ENCODE measurements at places on chromosomes 12 and 14. TPM values are rescaled to one million over a fixed set of nuclear protein-coding genes. Genes with fewer than 3 reads are reported as not detected.

The DEGS2 gene
- 5.8 TPM for total RNA-seq

The NEUROD4 gene
- not detected for total RNA-seq

- H3K27ac ChIP-seq = no peak overlapping the region
- no peak for DNase-seq
- H3K4me1 ChIP-seq = no peaks in the 10 kb centered on the region
- H3K27me3 ChIP-seq = no peaks in the 10 kb centered on the region
Measured at GRCh38 chr12:20486233-20486632, 117.9 kb downstream of the PDE3A start.

DNA sequence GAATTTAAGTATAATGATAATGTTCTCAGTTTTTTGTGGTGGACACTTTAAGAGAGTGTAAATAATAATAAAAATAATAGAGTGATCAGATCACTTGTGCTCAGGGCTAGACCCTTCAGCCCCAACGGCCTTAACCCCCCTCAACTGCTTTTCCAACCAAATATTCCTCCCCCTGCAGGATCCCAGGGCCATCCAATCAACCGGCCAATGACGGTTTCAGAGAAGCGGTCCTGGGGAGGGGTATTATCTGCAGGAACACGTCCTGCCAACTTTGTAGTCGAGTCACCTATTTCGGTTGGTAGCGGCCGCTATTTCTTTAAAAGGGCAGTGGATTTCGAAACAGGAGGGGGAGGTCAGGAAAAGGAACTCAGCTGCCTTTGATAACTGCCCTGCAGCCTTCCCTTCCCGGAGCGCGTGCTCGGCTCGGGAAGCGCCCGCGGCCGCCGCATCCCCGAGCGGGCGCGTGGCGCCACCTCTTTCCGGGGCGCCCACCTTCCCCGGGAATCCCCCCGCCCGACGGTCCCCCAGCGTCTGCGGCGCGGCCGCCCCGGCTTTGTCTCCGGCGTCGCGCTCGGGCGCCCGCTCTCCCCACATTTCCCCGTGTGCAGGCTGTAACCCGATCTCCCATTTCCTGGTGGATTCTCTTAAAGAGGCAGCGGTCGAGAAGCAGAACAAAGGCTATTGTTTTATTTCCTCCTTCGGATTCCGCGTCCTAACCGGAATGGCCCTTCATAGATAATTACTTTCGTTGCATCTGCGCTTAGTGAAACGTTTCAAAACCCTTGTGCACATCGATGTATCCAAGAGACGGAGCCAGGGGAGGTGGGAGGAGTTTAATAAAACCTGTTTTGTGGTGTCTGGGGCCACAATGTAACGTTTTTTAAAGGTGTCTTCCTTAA, 711 bp upstream of the ETV6 start:
- peaks cover 26% of the 10 kb centered on the region for H3K4me1 ChIP-seq
- peak overlapping the region; percentile 96 for H3K27ac ChIP-seq
- no peaks in the 10 kb centered on the region for H3K36me3 ChIP-seq
- no peaks in the 10 kb centered on the region for H3K27me3 ChIP-seq
- peak; percentile 71 for DNase-seq
- H3K4me3 ChIP-seq = peak overlapping the region; percentile 82

DNA sequence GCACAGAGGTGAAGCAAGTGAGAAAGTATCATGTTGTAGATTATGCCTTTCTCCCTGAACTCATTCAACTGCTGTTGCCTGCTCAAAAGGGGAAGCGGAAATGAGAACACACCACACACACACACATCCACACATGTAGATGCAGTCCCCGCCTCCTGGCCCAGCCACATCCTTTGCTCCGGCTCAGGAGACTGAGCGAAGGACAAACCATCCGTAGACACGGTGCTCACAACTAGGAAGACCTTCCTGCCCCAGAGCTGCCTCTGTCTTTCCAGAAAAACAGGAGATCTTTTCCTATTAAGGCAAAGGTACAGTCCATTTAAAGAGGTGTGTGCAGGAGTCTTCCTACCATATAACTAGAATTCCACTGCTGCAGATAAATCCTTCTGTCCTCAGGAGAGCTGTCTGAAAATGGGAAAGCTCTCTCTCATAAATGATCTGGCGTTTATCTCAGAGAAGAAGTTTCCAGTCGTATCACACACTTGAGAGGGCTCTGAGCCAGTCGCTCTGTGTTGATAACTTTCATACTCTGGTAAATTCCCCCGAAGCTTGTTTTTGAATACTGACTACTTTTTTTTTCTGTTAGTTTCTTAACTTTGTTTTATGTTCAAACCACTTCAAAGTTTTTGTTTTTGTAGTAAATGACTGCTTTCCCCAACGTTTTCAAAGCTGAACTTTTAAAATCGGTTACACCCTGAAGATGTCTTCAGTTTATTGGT, at the start of gene TESPA1:
Gene TESPA1 (minus strand): TSS at position 105 of the 719 bp plus-strand sequence. CDS start 10,200 bp downstream, outside the sequence.
- peak within 1 kb of the TSS; percentile 9 for H3K27ac ChIP-seq
- H3K4me1 ChIP-seq = no peaks in the 10 kb centered on the region
- no peaks in the 10 kb centered on the region for H3K36me3 ChIP-seq
- H3K27me3 ChIP-seq = no peaks in the 10 kb centered on the region

Data from lower lobe of right lung (tissue), 2 donors.